Muscle of leg (tissue), 16 donors: ENCODE measurements at places on chromosomes 16 and 17. TPM values are rescaled to one million over a fixed set of nuclear protein-coding genes. Genes with fewer than 3 reads are reported as not detected.

TP53TG3C gene
- not detected for polyA plus RNA-seq

FAM222B gene
- polyA plus RNA-seq = 11.3 TPM

DPEP3 gene
- 0.15 TPM for polyA plus RNA-seq

HEATR9 gene
- not detected for polyA plus RNA-seq

C1QTNF1 gene
- polyA plus RNA-seq = 5.8 TPM

FBXW10 gene
- polyA plus RNA-seq = not detected
